ENCODE measurements at places on chromosomes 5 and 9. TPM values are rescaled to one million over a fixed set of nuclear protein-coding genes. Genes with fewer than 3 reads are reported as not detected.

PRDM9 gene
- not detected for total RNA-seq

SAXO1 gene
- not detected for total RNA-seq

SPINK6 gene
- total RNA-seq: not detected

DNA sequence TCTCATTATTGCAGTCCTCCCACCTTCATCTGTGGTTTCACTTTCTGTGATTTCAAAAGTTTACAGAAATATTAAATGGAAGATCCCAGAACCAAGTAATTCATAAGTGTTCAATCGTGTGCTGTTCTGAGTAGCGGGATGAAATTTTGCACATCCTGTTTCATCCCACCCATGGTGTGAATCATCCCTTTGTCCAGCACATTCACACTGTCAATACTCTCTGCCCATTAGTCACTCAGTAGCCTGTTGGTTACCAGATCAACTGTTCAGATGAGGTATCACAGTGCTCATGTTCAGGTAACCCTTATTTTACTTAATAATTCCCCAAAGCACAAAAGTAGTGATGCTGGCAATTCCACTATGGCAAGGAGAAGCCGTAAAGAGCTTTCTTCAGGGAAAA is 26.8 kb downstream of the FAM81B start:
- no peak overlapping the region for H3K27ac ChIP-seq
- H3K27me3 ChIP-seq: peaks cover 11% of the 10 kb centered on the region
- no peaks in the 10 kb centered on the region for H3K4me1 ChIP-seq
- DNase-seq: no peak
- H3K36me3 ChIP-seq: no peaks in the 10 kb centered on the region

GRCh38 chr5:79973511-79973910 is 17.6 kb downstream of the MTX3 start:
- H3K36me3 ChIP-seq: peaks cover 11% of the 10 kb centered on the region
- no peak for DNase-seq
- H3K4me3 ChIP-seq: no peak overlapping the region
- H3K27me3 ChIP-seq: peaks cover 6% of the 10 kb centered on the region

DNA sequence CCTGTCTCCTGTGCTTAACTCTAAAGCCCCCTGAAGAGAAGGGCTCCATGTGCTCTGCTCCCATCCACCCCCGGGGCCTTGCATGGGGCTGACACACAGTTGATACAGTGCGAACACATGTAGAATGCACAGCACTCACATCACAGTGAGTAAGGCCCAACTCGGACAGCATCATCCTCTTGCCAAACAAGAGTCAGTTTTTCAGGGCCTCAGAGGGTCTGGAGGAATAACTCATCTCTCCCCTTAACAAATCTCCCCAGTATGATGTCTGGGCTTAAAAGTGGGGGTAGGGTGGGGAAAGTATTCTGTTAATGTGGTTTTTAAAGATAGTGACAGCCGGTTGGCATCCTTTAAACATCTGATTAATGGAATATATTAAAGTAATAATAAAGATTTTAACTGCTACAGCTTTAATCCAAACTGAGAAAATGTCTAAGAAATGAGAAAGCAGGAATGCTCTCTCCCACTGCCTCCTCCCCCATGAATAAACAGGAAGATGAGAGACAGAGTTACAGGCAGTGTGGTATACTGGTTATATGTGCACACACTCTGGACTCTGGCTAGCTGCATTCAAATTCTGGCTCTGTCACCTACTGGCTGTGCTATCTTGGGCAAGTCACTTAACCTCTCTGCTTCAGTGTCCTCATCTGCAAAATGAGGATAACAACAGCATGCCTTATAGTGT is 22.5 kb downstream of the APBA1 start:
- no peak overlapping the region for H3K27ac ChIP-seq
- peaks cover 2% of the 10 kb centered on the region for H3K27me3 ChIP-seq
- H3K4me3 ChIP-seq: no peak overlapping the region

DNA sequence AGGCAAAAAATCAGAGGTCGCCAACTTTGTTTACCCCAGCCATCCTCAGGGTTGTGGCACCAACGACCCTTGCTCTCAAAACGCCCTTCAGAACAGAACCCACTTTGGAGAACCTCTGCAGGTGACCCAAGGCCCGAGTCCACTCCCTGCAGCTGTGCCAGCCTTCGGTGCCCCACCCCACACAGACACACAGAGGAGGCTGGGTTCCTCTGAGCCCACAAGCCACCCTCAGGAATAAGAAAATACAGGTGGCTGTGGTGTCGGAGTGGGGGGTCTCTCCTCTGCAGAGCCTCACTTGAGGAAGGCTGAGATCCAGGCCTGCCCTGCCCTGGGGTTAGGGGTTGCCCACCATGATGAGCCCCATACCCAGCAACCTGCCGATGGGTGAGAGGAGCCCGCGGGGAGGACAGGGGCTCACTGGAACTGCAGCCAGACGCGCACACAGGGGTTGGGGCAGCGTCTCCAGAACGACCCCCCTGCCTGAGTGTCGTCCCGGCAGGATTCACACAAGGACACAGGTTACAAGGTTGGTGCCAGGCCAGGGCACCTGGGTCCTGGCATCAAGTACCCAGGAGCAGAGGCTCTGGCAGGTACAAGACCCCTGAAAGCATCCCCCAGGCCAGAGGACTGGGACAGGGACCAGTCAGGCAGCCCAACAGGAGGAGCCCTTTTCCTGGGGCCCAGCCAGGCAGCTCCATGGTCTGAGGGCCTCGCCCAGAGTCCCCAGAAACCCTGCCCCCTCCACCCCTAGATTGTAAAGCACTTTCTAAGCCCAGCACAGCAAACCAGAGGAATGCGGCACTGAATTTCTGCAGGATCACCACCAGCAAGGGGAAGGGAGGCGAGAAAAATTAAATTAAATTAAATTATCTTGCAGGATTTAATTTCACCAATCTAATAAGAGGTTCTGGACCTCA is 40.0 kb downstream of the NACC2 start:
- peaks cover 20% of the 10 kb centered on the region for H3K4me1 ChIP-seq
- DNase-seq: no peak
- peaks cover 8% of the 10 kb centered on the region for H3K27me3 ChIP-seq
- no peak overlapping the region for H3K4me3 ChIP-seq
- H3K27ac ChIP-seq: no peak overlapping the region

- peak overlapping the region; percentile 91 for H3K27ac ChIP-seq
- DNase-seq: no peak
- peaks cover 38% of the 10 kb centered on the region for H3K4me1 ChIP-seq
These were observed 6.4 kb downstream of the TMC1 start for GRCh38 chr9:72527801-72528195.

DNA sequence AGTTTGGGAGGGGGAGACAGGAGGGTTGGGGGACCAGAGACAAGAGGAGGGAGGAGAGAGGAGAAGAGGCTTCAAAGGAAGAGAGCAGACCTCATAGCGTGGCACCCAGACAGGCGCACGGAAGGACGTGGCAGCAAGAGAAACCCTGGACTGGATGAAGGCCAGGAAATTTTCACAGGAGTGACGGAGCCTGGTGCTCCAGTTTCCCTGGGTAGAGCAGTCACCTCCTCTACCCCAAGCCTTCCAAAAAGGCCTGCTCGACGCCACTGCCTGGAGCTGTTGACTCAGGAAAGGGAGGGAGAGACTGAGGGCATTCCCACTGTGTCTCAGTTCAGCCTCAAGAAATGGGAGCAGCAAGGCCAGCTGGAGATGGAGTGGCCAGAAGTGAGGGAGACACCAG is 19.3 kb downstream of the AK8 start:
- no peaks in the 10 kb centered on the region for H3K36me3 ChIP-seq
- no peak for DNase-seq
- no peaks in the 10 kb centered on the region for H3K27me3 ChIP-seq
- H3K4me1 ChIP-seq: peaks cover 1% of the 10 kb centered on the region
- H3K27ac ChIP-seq: no peak overlapping the region
- H3K4me3 ChIP-seq: no peak overlapping the region

- no peaks in the 10 kb centered on the region for H3K36me3 ChIP-seq
- H3K4me1 ChIP-seq: peaks cover 2% of the 10 kb centered on the region
- no peak overlapping the region for H3K27ac ChIP-seq
- no peak for DNase-seq
These were observed 71.3 kb downstream of the PPARGC1B start for GRCh38 chr5:149801307-149801990.
